ENCODE measurements at places on chromosomes 7 and 10.

DNA sequence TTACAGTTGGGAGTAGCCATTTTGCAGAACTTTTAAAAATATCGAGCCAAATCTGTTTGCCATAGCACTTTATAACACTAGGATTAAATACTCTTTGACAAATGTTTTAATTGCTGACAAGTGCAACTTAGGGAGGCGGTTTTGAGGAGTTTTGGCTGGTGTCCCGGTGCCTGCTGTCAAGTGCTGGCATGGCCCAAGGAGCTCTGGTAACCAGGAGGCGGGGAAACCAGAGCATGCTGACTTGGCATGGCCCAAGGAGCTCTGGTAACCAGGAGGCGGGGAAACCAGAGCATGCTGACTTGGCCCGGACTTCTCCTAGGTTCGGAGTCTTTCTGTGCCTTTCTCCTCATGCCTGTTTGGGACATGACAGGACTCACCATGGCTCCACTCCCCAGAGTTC lies 30.8 kb upstream of the ZNF32 start:
- no peak for DNase-seq

DNA sequence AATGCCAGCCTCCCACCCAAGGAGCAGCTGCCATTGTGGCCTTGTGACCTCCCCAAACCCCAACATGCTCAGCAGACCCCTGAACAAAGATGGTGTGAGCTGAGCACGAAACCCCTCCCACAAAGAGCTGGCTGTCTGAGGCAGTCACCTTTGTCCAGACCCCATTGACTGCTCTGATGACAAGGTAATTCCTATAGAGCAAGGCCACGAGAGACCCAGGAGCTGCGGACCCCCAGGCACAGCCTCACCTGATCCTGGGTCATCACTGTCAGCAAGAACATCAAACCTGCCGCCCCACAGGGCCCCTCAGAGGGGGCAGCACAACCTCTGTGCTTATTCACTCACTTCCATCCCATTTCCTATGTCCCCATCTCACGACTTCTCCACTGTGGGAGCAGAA lies 102.6 kb downstream of the CPXM2 start:
- DNase-seq, result no peak

GRCh38 chr10:132960631-132961419 lies 18.5 kb upstream of the CFAP46 start:
- no peak for DNase-seq

- DNase-seq, result no peak
Measured at GRCh38 chr7:19944363-19945120, 171.1 kb upstream of the TMEM196 start.

GRCh38 chr10:29239569-29240472 lies 49.0 kb upstream of the LYZL1 start:
- peak; percentile 31 for DNase-seq

DNA sequence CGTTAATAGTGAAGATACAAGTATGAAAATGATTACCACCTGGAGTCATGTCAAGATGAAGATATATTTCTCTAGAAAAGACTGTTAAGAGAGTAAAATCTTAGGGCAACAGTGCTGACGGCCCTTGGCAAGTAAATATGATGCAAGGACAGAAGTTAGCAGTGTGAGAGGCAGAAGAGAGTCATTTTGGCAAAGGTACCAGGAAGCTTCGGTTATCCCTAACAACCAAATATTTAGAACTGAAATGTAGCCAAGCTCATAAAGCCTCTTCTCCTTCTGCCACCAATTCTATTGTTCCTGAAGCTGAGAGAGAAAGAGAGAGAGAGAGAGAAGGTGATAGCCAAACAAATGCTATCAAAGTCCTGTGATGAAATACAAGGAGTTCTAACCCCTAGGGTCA lies 109.6 kb downstream of the MACC1 start:
- peak; percentile 2 for DNase-seq

DNA sequence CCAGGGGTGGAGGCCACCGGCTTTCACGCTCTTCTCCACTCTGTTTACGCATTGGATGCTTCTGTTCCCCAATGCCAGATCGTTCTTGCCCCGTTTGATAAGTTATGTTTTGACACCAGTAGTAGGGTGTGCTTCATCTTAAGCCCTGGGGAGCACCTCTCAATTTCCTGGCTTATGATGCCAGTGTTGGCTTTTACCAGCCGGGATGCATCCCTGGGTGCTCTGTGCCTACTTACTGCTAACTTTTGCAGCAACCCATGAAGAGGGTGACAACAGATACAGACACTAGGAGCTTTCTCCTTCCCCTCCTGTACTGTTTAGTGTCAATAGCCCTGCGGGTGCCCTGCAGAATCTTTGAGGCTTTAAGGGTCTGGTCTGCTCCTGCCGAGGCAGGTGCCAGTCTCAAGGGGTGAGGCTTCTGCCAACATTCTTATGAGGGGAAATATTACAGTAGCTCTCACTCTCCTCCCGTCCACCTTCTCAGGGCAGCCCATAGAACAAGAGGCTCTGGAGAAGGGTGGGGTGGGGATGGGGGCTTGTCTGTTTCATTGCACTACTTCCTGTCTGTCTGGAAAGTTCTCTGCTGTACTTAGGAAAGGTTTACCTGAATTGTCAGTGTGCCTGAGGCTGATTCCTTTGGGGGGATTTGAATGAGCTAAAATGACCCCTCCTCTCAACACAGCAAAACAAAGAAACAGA lies 23.3 kb downstream of the ADCY1 start:
- DNase-seq, result no peak

Measured in fibroblast of skin of right biceps (primary cell).